ENCODE measurements at places on chromosomes 6 and 20. TPM values are rescaled to one million over a fixed set of nuclear protein-coding genes. Genes with fewer than 3 reads are reported as not detected.

Gene MAFB
- total RNA-seq = 21.1 TPM

Gene TMEM244
- total RNA-seq = not detected

Gene COL11A2
- total RNA-seq = 2.3 TPM

Gene SPEF1
- 0.66 TPM for total RNA-seq

Gene ANKRD6
- total RNA-seq = 16.9 TPM

Gene SYNGAP1
- total RNA-seq = 5.4 TPM

DNA sequence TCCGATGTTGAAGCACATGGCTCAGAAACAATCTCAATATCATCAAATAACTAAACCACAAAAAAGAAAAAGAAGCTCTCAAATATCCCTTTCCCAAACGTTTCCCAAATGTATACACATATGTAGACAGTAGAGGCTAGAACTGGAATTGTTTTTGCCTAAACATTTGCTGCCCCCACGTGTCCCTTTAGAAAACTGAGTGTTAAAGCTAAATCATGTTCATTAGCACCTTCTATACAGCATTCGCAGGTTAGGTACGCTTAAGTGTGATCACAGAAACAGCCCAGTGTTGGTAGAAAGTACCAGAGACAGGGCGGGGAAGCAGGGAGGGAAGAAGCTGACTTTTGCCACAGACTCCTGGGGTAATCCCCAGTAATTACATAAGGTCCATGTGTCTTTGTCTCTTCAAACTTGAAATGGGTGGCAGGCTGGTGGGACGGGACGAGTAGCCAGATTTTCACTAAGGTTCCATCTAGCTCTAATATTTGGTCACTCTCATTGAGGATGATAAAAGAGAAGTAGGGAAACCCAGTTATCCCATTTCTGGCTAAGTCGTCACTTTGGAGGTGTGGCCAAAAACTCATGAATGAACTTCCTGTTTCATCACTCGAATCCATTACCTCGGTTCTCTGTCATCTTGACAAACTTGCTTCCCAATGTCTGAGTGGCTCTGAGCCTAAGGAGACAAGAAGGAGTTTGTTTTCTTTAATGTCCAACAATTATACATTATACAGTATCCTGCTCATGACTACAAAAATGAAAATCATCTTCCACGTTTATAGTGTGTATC is 15.0 kb upstream of the TFAP2A start:
- no peak for DNase-seq

- DNase-seq = no peak
Observed at GRCh38 chr6:5278047-5278446, 16.7 kb downstream of the FARS2 start.

DNA sequence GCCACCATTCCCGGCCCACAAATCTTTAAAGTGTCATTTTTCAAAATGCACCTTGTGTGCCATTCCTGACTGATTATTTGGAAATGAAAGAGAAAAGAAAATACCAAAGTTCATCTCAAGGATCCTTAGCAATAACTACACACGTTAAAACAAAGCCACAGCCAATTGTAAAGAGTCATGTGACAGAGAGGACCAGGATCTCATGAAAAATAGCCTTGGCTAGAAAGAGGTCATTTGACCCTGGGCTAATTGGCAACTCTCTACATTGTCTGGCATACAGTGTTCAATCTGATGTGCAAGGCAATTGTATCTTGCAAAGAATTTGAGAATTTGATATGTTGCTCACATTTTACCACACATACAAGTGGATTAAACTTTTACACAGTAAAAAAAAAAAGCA is 31.6 kb upstream of the HLA-G start:
- DNase-seq = no peak

DNA sequence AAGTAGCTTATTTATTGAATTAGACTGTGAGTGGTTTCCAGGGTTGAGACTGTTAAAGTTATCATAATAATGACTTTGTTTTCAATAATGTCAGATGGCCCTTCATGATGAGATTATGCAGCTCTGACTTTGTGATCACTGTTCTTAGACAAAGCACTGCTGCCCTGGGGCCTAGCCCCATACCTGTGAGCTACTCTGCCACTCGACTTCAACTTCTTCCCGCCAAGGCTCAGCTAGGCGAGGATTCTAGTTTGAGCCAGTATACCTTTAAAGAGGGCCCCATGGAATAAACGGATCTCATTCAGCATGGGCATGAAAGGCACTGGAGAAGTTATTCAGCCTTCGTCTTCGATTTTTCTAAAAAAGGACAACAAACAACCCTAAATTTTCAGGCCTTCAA is 45.0 kb upstream of the INSM1 start:
- no peak for DNase-seq

GRCh38 chr6:34562350-34562749 is 6.2 kb upstream of the SPDEF start:
- DNase-seq = no peak
